Left ventricle myocardium inferior (tissue), 1 donor: ENCODE measurements at places on chromosomes 7 and 10. TPM values are rescaled to one million over a fixed set of nuclear protein-coding genes. Genes with fewer than 3 reads are reported as not detected.

Gene TUBB8
- total RNA-seq = not detected

DNA sequence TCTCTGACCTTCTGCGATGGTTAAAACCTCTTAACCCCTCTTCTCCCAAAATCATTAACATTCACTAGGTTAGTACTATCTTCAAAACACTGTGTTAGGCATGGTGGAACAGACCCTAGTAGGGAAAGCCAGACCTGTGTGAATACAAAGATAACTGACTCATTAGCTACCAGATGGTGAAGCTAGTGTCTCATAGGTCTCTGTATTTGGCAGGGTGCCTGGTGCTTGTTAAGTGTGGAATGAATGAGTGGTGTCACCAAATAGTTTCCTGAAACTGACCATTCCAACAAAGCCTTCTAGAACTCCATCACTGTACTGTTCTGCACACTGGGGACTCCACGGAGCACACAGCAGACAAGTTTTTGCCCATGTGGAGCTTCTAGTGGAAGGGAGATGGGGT, 27.7 kb upstream of the TM9SF3 start:
- no peak overlapping the region for H3K27ac ChIP-seq
- no peaks in the 10 kb centered on the region for H3K36me3 ChIP-seq
- H3K27me3 ChIP-seq = no peaks in the 10 kb centered on the region
- DNase-seq = no peak
- peaks cover 40% of the 10 kb centered on the region for H3K4me1 ChIP-seq
- H3K4me3 ChIP-seq = no peak overlapping the region

DNA sequence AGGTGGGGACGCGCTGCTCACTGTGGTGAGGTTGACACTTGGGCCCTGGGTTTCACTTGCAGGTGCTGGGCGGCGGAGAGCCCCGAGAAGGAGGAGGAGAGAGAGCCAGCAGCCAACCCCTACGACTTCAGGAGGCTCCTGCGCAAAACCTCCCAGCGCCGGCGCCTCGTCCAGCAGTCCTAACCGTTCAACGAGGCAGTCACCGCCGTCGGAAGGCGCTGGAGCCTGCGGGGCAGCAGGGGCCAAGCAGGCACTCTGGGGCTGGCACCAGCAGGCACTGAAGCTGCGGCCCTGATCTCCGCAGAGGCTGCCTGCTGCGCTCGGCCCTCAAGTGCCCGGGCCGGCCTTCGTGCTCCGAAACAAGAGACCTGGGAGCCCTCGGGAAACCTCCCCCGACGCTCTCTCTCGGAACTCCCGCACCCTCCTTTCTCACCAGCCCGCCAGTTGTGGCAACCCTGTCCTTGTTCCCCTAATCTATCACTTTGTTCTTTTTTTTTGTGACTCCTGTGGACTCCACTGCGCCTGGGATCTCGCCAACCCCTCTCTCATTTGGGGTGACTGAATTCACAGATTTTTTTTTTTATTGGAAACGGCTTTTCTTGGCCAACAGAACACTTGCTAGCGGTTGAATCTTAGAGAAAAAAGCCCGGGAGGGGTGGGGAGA, 4.7 kb upstream of the GAD2 start:
- no peaks in the 10 kb centered on the region for H3K36me3 ChIP-seq
- H3K4me1 ChIP-seq = peaks cover 24% of the 10 kb centered on the region
- H3K27ac ChIP-seq = no peak overlapping the region
- peaks cover 86% of the 10 kb centered on the region for H3K27me3 ChIP-seq

GRCh38 chr10:112330162-112330561, 43.8 kb upstream of the ACSL5 start:
- no peak overlapping the region for H3K4me3 ChIP-seq
- no peaks in the 10 kb centered on the region for H3K36me3 ChIP-seq
- DNase-seq = no peak
